ENCODE measurements at places on chromosomes 2 and 18. TPM values are rescaled to one million over a fixed set of nuclear protein-coding genes. Genes with fewer than 3 reads are reported as not detected.

Gene PER2
- 7.5 TPM for total RNA-seq

GRCh38 chr2:107927034-107927534, 59.2 kb upstream of the SLC5A7 start:
- DNase-seq = no peak

DNA sequence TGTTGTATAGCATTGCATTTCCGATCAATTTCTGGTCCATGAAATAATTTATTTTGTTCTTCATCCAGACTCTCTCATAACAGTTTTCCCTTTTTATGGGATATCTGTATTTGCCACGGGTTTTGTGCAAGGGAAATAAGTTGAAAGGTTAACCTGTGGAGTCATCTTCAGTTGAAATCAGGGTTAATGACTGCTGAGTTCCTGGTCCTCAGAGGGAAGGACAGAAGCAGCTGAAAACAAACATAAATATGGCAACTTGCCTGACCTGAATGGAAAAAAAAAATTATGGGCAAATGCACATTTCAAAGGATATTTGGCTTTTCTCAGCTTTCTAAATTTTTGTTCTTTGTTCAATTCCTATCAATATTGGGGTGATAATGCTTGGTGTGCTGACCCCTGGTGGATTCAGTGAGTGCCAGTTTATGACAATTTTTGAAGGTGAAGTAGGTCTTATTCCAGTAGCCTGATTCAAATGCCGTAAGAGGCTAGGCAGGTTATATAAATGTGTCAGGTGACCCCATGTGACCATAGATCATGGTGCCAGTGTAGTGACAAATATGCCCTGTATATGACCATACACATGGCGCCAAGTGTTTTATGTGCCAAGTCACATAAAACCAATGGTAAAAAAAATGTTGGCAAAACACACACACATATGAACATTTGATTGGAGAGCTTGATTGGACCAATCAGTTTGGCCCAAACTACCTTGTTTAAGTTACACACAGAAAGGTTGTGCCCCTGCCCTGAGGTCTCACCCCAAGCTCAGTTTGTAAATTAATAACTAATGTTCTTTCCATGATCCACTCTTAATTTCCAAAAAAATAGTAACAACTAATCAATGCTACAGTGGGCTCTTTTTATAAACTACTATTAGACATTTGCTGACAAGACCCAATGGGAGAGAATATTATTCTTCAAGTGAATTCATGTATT, 47.6 kb upstream of the FAM124B start:
- no peak for DNase-seq

DNA sequence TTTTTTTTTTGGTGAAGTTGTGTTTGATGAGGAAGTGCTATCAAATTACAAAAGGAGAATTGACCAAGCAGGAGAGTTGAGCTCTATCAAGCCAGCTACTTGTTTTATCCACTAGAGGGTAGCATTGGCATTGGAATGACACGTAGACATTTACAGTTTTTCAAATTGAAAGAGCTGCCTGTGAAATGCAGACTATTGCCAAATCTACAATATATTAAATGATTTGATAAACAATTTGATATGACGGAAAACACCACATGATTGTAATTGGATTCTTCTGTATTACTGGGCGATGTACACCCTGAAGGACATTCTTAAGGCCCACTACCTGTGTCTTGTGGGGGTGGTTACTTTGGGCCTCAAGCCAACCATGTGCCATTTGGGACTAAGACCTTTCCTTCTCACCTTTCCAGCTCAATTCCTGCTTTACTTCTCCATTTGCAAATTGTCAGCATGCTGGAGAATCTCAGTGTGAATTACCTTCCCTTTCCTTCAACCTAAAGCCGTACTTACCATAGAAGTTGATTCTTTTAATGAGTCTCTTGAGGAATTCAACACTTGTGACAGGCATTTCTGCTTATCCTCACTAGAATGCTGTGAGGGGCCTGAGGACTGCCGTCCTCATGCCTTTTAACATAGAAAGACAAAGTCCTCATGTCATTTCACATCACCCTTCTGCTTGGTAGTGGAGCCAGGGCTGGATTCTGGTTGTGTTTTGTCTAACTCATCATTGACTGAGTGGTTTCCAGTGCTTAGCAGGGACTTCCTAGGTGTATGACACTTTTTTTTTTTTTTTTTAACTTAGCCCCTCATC, 134.8 kb upstream of the THUMPD2 start:
- peak; percentile 58 for DNase-seq

DNA sequence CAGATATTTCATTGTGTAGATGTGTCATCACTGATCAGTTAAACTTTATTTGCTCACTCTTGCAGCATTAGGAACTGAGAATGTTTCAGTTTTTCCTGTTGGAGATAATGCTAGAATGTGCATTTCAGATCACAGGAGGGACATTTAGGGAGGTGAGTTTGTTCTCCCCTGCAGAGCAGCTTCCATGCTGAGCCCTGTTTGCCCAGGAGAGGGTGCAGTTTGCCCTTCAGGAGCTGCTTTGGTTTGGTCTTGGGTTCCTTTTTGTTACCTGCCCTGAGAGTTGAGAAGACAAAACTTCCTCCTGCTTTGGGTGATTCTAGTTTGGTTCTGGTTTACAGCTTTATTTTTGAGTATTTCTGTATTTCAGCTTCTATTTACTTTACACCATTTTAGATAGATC, 49.9 kb downstream of the DGKD start:
- no peak for DNase-seq

All from cerebellum (tissue), 4 donors.